ENCODE measurements at places on chromosomes 3 and 15. TPM values are rescaled to one million over a fixed set of nuclear protein-coding genes. Genes with fewer than 3 reads are reported as not detected.
A peak's percentile ranks its signal among the peaks of the same experiment; 100 is the strongest.

- DNase-seq, result no peak
Measured at GRCh38 chr15:65249641-65250040, 37.0 kb downstream of the PARP16 start.

- DNase-seq, result no peak
Measured at GRCh38 chr15:58852347-58852746, 81.1 kb downstream of the SLTM start.

DNA sequence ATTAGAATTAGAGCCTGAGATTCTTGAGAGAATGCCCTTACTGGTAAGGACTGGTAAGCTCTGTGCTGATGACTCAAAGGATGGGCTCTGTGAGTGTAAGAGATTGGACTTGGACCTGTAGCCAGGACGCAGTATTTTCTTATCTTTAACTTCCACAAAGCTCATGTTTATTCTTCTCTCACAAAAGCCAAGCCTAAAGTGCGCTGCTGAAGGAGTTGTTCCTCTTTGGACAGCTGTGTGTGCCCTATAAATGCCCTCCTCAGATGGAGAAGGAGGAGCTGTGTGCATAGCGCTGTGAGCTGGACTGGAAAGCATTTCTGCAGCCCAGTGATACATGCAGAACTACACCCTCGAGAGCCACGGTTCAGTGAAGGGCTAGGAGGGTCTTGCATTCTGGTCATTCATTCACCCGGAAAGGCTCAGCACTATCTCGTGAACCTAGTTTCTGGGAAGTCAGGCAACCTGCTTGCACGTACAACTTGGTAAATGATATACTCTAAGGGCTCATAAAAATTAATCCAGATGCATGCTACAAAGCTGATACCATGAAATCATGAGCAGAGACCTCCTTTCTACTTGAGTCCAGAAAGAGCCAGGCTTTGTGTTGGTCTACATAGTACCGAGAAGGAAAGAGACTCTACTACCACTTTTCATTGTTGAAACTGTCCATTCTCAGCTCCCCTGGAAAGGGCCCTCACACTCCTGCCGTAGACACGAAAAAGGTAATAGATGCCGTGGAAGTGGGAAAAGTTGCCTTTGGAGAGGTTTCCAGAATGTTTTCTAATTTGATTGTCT is 103.0 kb upstream of the TBL1XR1 start:
- DNase-seq, result peak; percentile 41

DNA sequence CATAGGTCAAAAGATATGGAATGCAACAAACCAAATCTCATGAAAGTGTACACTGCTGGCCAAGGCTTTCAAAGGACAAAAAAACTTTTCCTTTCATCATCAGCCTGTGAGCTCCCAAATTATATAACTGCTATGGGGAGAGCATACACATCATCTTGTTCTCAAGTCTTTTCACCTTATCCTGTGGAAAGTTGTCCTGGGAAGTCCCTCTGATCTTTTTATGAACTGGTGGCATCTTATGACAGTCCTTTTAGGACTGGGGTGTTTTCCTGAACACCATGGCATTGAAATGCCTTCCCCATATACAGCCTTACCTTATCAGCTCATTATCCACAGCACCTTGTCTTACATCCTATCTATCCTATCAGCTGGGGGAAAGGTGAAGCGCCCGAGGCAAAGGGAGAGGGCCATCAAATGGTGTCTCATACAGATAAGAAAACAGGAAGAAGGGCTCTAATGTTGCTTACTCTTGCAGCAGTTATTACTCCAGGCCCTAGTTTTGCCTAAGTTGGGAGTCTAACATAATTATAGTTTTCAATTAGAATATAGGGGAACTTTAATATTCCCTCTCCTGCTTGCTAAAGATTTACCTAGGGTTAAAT is 61.5 kb upstream of the GOLIM4 start:
- DNase-seq, result no peak

- no peak for DNase-seq
Measured at GRCh38 chr3:46626039-46626438, 13.7 kb downstream of the FAM240A start.

DNA sequence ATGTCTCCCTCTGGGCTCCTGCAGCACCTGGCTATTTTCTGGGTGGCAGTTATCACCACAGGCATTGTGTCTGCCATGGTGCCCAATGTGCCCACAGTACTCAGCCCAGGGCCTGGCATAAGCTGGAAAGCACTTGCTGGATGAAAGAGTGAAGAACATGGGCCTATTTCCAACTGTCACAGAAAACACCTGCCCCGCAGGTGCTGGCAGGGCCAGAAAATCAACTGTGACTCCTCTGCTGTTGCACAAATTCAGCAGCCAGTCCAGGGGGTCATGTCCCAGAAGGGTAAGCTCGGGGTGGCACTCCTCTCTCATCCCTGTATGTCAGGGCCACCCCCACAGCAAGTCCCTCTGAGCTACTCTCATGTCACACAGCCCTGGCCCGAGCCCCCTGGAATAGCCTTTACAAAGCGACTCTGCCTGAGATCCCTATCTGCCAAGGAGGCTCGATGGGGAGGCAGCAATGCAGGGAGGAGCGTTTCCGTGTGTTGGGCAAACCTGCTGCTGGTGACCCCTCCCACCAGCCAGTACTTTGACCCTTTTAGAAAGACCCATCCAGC is 16.9 kb downstream of the ITIH3 start:
- DNase-seq, result no peak

GRCh38 chr3:177358977-177359592 is 161.8 kb upstream of the TBL1XR1 start:
- DNase-seq, result peak; percentile 28

GRCh38 chr3:170632780-170633179 is 46.9 kb upstream of the SLC7A14 start:
- no peak for DNase-seq

- no peak for DNase-seq
Measured at GRCh38 chr3:111285694-111286093, 214.1 kb downstream of the NECTIN3 start.

GRCh38 chr15:78907577-78907976 is 34.9 kb downstream of the MORF4L1 start:
- DNase-seq, result no peak

- no peak for DNase-seq
Measured at GRCh38 chr3:67462187-67462586, 192.2 kb downstream of the SUCLG2 start.

DNA sequence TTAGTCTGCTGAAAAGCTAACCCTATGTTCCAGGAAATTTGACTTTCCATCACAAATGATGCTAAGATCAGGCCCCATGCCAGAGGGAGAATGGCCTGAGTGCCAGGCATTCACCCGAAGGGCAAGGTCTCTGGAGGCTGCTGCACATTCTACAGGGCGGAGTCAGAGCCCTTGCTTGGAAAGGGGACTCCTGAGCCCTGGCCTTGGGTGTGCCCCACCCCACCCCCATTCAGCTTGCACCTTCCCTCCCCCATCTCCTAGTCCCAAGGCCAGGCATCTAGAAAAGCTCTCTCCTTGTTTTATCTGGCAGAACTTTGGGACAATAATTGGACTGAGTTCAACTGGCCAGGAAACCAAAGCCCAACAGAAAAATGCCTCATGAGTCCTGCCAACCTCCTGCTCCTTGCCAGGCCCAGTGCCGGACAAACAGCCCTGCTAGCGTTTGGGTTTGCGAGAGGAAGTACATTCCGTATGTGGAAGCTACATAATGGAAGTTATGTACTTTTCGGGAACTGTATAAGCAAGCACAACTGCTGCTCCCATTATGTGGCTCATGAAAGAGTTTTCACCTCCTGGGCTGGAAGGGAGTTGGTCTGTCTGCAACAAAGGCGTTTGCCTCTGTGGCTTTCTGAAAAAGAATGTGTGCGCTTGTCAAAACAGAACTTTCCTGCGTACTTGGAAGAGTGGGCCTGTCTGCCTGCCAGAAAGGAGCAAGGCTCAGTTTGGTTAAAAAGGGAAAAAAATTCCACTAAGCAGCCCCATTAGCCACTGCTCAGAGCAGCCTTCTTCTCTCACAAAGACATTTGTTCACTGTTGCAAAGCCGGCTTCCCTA is 321.5 kb upstream of the CTNNB1 start:
- peak; percentile 90 for DNase-seq

DNA sequence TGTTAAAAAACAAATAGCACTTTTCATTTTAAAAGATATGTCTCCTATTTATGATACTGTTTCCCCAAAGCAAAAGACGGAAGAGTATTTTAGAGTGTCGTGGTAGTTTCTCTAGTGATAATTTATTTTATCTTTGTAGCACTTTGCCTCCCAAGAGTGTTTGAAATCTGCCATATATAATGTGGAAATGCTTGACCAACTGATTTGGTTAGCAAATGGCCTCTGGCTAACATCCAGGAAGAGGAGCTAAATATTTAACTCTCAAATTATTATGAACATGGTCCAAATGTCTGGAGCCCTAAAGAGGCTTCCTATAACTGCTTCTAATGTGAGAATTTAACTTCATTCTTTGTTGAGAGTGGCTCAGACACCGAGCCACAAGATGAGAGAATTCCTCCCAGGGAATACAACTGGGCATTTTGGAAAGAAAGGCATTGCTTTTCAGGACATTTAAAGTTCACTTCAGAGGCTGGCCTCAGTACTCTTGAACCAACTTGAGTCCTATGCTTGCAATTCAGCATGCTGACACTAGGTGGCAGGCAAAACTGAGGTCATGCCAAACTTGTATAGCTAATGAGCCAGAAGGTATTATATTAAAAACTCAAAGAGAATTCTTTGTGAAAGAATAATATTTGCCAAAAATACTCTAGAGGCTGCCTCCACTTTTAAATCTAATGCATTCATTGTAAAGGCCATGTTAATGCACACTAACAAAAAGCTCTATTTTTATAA is 104.5 kb downstream of the RARB start:
- no peak for DNase-seq

DNA sequence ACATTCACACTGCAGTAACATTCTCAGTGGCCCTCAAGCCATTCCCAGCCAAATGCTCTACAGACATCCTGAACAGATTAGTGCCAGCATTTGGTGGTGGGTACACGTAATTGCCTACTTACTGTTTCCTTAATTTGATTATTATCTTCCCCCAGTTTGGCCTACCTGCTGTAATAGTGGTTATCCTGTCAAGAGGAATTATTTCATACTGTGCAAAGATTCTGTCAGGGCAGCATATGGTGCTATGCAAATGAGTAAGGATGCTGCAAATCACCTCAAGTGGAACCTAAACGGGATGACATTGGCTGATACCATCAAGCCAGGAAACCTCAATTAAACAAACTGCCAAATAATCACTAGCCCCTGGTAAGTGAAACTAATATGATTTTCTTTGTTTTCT is 88.7 kb downstream of the SEMA6D start:
- DNase-seq, result no peak

- peak; percentile 71 for DNase-seq
Measured at GRCh38 chr3:194089357-194090177, 46.4 kb upstream of the HES1 start.

GRCh38 chr3:125140011-125140817 is 72.3 kb downstream of the SLC12A8 start:
- DNase-seq, result no peak

DNA sequence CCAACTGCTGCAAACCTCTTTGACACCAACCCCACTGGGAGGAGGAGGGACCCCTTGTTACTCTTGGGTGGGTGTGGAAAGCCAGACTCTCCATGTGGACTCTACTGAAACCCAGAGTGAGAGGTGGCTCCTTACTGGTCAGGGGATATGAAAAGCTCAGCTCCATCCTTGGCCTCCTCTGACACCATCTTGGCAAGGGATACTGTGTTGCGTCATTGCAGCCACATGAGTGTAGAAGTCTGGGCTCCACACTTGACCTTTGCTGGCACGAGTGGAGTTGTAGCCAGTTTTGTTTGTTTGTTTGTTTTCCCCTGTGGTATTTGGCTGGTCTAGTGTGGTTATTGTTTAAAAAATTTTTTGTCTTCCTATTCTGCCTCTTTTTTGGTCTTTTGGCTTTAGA is 289.1 kb downstream of the GAP43 start:
- no peak for DNase-seq

- DNase-seq, result no peak
Measured at GRCh38 chr15:69060744-69061143, 46.2 kb downstream of the NOX5 start.

GRCh38 chr3:197700095-197700494 is 36.6 kb downstream of the RUBCN start:
- DNase-seq, result no peak

DNA sequence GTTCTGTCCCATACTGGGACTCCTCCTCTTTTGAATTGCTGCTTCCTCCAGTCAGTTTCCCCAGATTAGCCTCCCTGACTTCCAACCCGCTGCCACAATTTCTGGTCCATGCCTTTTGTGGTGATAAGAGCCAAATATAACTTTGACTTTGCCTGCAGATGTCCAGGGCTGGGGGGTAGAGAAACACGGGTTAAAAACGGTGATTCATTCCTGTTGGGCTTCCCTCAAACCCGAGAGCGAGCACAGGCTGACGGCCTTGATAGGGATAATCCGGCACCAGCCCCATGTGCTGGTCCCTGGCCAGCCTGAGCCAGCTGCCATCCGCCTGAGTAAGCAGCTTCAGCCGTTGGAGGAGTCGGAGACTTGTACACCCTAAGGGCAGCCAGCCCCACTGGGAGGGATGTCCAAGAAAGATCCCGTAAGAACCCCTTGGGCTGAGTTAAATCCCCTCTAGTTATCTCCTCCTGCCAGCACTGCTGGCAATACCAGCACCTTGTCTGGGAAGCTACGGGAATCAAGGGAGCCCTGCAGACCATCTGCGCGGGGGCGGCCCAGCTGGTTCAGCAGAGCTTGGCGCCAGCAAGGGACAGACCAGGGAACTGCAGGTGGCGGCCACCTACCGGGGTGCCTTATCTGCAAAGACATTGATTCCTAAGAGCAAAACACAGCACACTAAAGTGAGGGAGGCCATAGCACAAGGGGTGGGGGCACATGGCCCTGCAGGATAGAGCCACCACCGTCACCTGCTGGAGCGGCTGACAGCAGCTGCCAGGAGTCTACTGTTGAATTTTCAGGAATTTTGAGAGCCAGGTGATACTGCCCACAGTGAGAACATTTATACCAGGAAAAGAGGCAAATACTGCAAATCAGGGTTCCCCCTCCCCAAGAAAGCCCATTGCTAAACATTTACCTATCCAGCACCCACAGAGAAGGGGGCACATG is 18.1 kb downstream of the CSPG4 start:
- DNase-seq, result peak; percentile 88

GRCh38 chr3:115624029-115624741 is 875 bp downstream of the GAP43 start:
- DNase-seq, result no peak

- no peak for DNase-seq
Measured at GRCh38 chr3:10006048-10006761, 19.6 kb upstream of the EMC3 start.

- DNase-seq, result no peak
Measured at GRCh38 chr3:194494951-194495374, 8.2 kb upstream of the ATP13A3 start.

- DNase-seq, result no peak
Measured at GRCh38 chr3:38542401-38543298, 46.5 kb downstream of the EXOG start.

GRCh38 chr3:35664460-35664919 is 25.2 kb downstream of the ARPP21 start:
- DNase-seq, result peak; percentile 15

- no peak for DNase-seq
Measured at GRCh38 chr3:151265866-151266265, 12.5 kb downstream of the P2RY14 start.

PLCL2 gene
- 7.2 TPM for total RNA-seq

TIGIT gene
- total RNA-seq, result not detected

ANKRD63 gene
- not detected for total RNA-seq

LRRC58 gene
- total RNA-seq, result 10.7 TPM

LDHAL6B gene
- total RNA-seq, result not detected

P2RY12 gene
- total RNA-seq, result 0.46 TPM

GPR171 gene
- 0.92 TPM for total RNA-seq

SLC51A gene
- total RNA-seq, result not detected

PPM1L gene
- total RNA-seq, result 7.3 TPM

GOLGA8T gene
- total RNA-seq, result 0.86 TPM

MRAS gene
- 7.1 TPM for total RNA-seq

VIPR1 gene
- total RNA-seq, result 3.4 TPM

SLC22A14 gene
- total RNA-seq, result not detected

RNU6-1 gene
- total RNA-seq, result not detected

MIX23 gene
- 14.7 TPM for total RNA-seq

CATSPER2 gene
- 2.2 TPM for total RNA-seq

All from pancreas (tissue), 10 donors.